ENCODE measurements at places on chromosomes 5 and 9. TPM values are rescaled to one million over a fixed set of nuclear protein-coding genes. Genes with fewer than 3 reads are reported as not detected.

GRCh38 chr5:111337133-111337532 is 112.9 kb downstream of the CAMK4 start:
- DNase-seq: no peak
- no peak overlapping the region for H3K4me3 ChIP-seq
- H3K36me3 ChIP-seq: no peaks in the 10 kb centered on the region
- H3K27me3 ChIP-seq: peaks cover 52% of the 10 kb centered on the region
- no peaks in the 10 kb centered on the region for H3K4me1 ChIP-seq
- H3K27ac ChIP-seq: no peak overlapping the region

DNA sequence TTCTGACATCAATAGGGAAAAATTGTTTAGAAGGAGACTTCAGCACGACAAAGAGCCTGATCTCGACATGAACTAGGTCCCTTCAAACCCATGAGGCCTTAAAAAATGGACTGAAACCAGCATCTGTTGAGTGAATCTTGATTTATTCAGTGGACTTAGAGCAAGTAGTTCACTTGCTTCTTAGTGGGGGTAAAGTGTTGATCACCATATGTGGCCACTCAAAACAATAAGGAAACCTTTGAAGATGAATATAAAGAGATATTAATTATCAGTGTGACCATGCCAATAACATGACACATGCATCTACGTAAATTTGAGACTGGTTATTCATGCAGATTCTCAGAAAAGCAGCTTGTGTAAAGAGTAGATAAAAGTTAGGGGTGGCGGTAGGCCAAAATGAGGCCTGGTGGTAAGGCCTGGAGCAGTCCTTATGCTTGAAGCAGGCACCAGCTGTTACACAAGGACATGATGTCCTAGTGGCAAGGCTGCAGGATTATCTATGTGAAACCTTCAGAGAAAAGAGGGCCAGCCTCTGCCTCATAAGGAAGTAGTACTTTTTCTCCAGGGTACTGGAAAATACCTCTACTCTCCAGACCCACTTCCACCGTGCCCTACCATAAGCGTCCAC is 61.3 kb downstream of the S1PR3 start:
- H3K4me1 ChIP-seq: no peaks in the 10 kb centered on the region
- no peak overlapping the region for H3K27ac ChIP-seq
- H3K36me3 ChIP-seq: no peaks in the 10 kb centered on the region
- H3K4me3 ChIP-seq: no peak overlapping the region
- no peak for DNase-seq

DNA sequence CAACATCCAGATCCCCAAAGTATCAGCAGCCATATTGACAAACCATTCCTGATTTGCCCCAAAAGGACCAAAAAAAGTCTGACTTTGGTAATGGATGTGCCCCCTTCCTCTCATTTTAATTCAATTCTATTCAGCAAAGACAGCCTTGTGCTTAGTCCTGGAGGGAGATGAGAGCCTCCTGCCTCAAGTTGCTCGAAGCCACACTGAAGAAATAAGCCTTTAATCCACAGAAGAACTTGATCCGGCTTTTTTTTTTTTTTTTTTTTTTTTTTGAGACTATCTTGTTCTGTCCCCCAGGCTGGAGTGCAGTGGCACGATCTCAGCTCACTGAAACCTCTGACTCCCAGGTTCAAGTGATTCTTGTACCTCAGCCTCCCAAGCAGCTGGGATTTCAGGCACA is 8.4 kb upstream of the PAX5 start:
- H3K27me3 ChIP-seq: peaks cover 71% of the 10 kb centered on the region
- no peaks in the 10 kb centered on the region for H3K36me3 ChIP-seq
- H3K4me1 ChIP-seq: no peaks in the 10 kb centered on the region
- no peak for DNase-seq
- no peak overlapping the region for H3K4me3 ChIP-seq

Gene SLCO4C1
- total RNA-seq: not detected

- no peaks in the 10 kb centered on the region for H3K27me3 ChIP-seq
- H3K4me1 ChIP-seq: no peaks in the 10 kb centered on the region
- no peak overlapping the region for H3K27ac ChIP-seq
- DNase-seq: no peak
- no peaks in the 10 kb centered on the region for H3K36me3 ChIP-seq
These were observed 24.0 kb downstream of the RANBP17 start for GRCh38 chr5:170885809-170886208.

DNA sequence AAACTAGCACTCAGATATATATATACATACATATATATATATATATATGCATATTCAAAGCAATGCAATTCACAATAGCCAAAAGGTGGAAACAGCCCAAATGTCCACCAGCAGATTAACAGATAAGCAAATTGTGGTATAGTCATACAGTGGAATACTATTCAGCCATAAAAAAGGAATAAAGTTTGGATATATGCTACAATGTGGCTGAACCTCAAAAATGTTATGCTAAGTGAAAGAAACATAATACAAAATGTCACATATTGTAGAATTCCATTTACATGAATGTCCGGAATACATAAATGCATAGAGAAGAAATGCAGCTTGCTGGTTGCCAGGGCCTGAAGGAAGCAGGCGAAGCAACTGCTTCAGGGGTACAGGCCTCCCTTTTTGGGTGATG is 143.4 kb downstream of the ATPSCKMT start:
- H3K27ac ChIP-seq: no peak overlapping the region
- no peaks in the 10 kb centered on the region for H3K36me3 ChIP-seq
- no peaks in the 10 kb centered on the region for H3K27me3 ChIP-seq
- H3K4me3 ChIP-seq: no peak overlapping the region

DNA sequence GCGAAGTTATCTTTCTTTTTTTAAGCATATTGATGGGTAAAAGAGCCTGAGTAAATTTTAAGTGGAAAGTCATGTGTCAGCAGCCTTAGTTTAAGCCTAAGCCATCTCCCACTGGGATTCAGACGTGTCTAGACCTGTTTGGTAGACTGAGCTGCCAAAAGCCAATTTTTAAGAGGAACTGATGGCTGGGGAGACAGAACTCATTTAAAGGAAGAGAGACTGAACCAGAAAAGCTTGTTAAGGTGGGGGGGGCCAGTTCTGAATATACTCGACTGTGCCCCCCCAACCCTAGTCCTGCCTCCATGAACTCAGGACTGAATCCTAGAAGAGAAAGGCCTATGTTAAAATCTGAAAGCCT is 58.3 kb upstream of the PLPP1 start:
- peak; percentile 79 for DNase-seq
- peaks cover 18% of the 10 kb centered on the region for H3K4me1 ChIP-seq
- H3K27ac ChIP-seq: peak overlapping the region; percentile 75
- no peak overlapping the region for H3K4me3 ChIP-seq
- no peaks in the 10 kb centered on the region for H3K27me3 ChIP-seq

Gene DOCK2
- 0.42 TPM for total RNA-seq

Data from MCF 10A (cell line).